ENCODE measurements at places on chromosomes 11 and 22.

DNA sequence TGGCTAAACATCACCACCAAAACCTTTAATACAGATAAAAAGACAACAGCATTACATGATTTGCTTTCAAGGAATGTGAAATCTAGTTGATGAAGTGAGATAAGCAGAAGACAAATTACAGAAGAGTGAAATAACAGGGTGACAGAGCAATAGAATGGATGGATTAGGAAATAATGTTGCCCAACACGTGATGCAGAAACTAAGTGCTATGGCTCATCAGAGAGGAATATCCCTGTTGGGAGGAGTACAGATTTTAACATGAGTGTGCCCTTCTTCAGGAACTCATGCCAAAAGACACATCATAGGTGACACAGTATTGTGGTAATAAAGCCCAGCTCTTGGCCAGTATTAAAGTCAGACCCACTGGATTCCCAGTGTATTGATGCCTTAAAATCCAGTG, 176.6 kb upstream of the RAG2 start:
- DNase-seq: no peak

GRCh38 chr11:64865286-64866172, 12.9 kb downstream of the EHD1 start:
- no peak for DNase-seq

GRCh38 chr11:116688202-116688540, 84.6 kb downstream of the BUD13 start:
- no peak for DNase-seq

DNA sequence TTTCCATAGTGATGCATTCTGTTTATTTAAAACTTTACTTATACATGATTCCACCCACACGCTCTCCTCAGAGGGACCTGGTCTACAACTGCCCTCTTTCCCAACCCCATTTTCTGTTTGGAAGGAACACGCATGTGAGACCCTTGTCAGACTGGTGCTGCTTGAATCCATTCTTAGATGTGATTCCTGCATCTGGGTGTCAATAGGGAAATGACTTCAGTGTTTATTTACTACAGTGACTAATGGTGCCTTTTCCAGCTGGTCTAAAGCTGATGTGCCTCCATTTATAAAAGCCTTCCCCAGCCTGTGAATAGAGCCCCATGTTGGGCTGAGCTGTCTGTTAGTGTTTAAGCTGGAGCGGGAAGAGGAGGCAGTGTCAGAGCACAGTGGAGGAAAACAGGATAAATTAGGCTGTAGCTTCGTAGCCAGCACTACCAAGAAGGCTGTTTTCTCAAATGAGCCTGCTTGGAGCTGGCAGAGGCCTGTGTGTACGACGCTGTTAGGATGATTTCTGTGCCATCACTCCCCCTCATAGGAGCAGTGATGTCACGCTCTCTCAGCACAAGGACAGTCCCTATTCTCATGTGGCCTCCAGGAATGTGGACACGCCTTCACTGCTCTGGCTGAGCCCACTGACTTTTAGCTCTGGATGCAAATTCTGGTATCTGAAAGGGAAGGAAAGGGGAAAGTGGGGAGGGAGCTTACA, 18.9 kb upstream of the C11orf96 start:
- no peak for DNase-seq

DNA sequence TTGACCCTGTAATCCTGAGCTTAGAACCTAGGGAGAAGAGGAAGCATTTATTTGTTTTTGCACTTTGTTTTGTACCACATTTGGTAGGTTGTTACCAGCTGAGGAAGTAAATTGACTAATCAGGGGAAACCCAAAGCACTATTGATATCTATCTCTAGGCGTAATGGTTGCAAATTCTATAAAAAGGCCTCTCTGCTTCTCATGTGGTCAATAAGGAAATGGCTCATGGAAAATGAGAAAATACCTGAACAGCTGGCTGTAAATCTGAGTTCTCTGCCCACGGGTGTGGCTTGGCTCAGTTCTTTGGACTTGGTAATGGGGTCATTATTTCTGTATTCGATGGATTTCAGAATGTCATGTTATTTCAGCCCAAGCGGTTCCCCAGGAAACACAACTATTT, 42.4 kb downstream of the BARX2 start:
- DNase-seq: no peak

GRCh38 chr11:75667255-75667830, 1.5 kb downstream of the MAP6 start:
- DNase-seq: peak; percentile 45

GRCh38 chr11:36077886-36078685, 134.2 kb downstream of the LDLRAD3 start:
- no peak for DNase-seq

- no peak for DNase-seq
Observed at GRCh38 chr11:114564831-114565230, 5.2 kb upstream of the NXPE1 start.

GRCh38 chr11:91608677-91609076, 615.9 kb upstream of the FAT3 start:
- no peak for DNase-seq

GRCh38 chr11:79071190-79071589, 369.6 kb downstream of the TENM4 start:
- DNase-seq: no peak

DNA sequence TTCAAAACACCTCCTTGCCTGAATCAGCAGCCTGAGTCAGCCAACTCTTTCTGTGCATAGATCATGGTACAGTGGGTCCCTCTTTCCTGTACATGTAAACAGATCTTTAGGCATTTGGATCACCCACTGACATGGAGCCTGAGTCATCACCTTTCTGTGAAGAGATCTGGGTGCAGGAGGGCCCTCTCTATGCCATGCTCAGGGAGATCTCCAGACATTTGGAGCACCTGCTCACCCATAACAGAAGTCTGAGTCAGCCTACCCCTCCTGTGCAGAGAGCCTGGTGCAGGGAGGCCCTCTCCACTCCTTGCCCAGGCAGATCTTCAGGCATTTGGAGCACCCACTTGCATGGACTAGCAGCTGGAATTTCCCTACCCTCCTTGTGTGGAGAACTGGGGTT, 56.2 kb upstream of the GLYAT start:
- DNase-seq: no peak

DNA sequence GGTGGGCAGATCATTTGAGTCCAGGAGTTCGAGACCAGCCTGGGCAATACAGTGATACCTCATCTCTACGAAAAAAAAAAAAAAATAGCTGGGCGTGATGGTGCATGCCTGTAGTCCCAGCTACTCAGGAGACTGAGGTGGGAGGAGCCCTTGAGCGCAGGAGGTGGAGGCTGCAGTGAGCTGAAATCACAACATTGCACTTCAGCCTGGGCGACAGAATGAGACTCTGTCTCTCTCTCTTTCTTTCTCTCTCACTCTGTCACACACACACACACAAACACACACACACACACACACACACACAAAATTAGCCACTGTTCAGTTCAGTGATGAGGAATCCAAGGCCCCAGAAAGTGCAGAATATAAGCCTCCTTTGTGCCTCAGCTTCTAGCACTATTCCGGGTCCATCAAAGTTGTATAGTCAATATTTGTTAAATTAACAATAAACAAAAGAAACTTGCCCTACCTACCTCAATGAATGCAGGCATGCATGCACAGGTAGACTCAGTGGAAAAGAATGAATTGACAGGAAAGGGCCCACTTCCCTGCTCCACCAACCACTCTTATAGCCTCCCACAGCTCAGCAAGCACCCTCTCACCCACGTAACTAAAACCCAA, 3.9 kb upstream of the SMIM35 start:
- no peak for DNase-seq

- DNase-seq: no peak
Observed at GRCh38 chr11:47437746-47438418, 11.1 kb downstream of the RAPSN start.

GRCh38 chr11:12888525-12889158, 120.5 kb upstream of the RASSF10 start:
- DNase-seq: peak; percentile 66

- no peak for DNase-seq
Observed at GRCh38 chr22:48744283-48744641, 1083.4 kb downstream of the BRD1 start.

- DNase-seq: no peak
Observed at GRCh38 chr11:114183044-114183511, 113.1 kb upstream of the NNMT start.

DNA sequence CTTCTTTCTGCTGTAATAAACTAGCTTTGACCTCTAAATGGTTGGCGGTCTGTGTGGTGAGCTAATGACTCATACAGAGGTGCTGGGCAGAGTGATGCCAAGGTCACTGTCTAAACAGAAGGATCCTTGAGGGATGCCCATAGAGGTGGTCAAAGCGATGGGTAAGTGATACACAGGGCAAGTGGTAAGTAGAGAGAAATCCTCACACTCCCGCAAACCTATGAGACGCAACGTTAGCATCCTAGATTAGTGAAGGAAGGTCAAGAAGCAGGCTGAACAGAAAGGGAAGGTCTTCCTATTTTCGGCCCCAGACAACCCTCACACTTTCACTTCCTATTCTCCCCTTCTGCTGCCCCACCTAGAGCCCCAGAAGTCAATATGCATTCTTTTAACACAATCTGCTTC, 65.6 kb upstream of the SESN3 start:
- DNase-seq: no peak

GRCh38 chr11:110710628-110711381, 1.4 kb downstream of the ARHGAP20 start:
- peak; percentile 18 for DNase-seq

GRCh38 chr11:128346804-128347203, 240.6 kb downstream of the ETS1 start:
- no peak for DNase-seq
